K562 (cell line): ENCODE measurements at places on chromosomes 1 and 21. TPM values are rescaled to one million over a fixed set of nuclear protein-coding genes. Genes with fewer than 3 reads are reported as not detected.

The SH3BGR gene
- 14.8 and 17.5 TPM in 2 replicates for total RNA-seq

The SLC16A4 gene
- total RNA-seq, result 0.07 and 0.29 TPM in 2 replicates

The SYTL1 gene
- 6.0 and 9.3 TPM in 2 replicates for total RNA-seq

The GJB5 gene
- not detected in 2 replicates for total RNA-seq

The CFHR1 gene
- total RNA-seq, result 0.18 TPM in 1 of 2 replicates, not detected in the other

The IVL gene
- total RNA-seq, result not detected in 2 replicates

DNA sequence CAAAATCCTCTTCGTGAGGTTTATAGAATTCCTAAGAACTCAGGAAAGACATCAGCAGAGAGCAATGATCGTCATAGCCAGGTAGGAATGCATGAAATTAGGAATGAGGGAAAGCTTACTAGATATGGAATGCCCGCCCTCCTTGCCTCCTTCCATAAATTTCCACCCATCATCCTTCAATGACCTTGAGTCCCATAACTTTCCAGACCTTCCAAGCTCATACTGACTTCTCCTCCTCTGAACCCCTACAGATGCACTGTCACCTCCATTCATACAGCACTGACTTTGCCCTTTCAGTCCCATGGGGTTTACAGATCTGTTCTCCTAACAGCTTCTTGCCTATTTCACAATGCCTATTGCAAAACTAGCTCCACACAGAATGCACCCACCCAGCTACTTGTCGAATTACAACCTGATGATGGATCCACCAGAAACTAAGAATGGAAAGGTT lies 23.8 kb upstream of the PPP1R15B start:
- DNase-seq, result no peak

DNA sequence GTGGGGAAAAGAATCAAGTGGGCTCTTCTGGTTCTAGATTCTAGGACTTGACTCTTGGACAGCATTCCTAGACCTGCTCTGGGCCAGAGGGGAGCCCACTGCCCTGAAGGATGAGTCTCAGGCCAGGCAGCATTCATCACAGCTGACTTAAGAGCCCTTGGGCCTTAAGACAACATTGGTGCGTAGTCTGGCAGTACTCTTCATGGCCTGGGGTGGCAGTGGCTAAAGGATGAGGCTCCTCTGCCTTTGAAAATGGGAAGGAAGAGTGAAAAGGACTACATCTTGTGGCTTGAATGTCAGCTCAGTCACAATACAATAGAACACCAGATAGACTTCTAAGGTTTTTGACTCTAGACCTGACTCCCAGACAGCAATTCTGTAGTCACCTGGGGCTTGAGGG lies 1415.1 kb upstream of the PRMT6 start:
- DNase-seq, result no peak

DNA sequence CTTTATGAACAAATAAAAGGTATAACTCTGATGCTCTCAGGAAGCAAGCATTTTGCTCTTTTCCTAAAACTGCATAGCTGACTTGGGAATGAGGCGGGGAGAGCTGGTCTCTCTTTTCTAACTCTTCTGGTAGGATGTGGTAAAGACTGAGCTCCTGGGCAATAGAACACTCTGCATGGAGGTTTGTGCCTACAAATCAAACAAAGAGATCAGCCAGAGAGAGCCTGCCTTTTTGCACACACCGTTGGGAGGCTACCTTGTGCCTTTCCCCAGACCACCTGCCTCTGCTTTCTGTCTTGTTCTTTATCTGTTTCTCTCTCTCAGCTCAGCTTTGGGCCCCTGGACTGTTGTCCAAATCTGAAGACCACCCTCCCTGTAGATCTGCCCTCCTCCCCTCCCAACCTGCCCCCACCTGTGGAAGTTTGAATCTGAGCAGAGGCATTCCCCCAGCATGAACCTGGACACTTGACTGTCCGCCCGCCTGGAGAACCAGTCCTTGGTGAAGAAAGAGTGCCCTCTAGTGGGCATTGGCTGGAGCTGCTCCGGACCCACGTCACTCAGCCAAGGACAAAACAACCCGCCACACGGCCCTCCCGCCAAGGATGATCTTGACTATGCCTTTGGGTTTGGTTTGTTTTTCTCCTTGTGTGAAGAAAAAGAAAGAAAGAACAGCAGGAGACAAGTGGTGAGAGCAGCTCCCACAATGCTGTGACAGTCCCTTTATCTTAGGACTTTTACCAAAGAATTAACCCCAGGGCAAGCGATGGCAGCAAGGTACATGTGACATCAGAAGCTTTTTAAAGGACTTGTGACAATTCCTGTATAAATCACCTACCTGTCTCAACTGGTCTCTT lies 228.2 kb downstream of the PBX1 start:
- DNase-seq, result peak; percentile 89

DNA sequence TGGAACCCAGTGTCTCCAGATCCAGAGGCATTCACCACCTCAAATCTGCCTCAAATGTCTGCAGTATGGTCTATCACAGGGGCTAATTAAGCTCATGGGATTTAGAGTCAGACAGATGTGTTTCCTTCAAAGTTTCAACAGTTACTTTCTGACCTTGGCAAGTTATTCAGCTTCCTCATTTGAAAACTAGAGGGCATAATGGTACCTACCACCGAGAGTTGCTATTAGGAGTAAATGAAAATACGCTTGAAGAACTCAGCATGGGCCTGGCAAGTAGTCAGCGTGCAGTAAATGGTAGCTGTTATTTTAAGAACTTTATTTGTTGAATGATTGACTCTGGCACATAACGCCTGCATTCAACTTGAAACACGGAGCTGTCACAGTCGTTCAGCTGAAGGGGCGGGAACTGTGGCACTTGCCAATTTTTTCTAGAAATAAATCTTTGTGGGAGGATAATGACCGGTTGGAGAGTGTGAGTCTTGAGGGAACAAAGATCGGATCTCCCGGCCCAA lies 1.2 kb upstream of the CAP1 start:
- no peak for DNase-seq

DNA sequence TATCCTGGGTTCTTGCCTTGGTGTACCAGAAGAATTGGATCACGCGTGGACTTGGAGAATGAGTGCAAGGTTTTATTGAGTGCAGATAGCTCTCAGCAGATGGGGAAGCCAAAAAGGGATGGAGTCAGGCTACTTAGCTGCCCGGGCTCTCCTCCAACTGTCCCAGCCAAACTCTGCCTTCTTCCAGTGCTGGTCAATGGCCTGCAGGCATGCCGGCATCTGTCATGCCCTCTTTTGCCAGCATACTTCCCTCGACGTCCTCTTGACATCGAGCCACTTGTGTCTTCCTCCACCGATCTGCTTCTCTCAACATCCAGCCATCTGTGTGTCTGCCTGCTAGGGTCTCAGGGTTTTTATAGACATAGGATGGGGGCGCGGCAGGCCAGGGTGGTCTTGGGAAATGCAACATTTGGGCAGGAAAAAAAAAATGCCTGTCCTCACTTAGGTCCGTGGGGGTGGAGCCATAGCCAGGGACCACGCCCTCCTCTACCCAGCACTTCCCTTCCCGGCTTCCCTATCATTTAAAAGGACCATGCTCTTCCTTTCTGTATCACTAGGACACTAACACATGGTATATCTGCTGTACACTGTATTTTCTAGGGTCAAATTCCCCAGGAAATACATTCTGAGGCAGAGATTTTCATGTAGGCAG lies 47.0 kb upstream of the BCAR3 start:
- DNase-seq, result no peak

DNA sequence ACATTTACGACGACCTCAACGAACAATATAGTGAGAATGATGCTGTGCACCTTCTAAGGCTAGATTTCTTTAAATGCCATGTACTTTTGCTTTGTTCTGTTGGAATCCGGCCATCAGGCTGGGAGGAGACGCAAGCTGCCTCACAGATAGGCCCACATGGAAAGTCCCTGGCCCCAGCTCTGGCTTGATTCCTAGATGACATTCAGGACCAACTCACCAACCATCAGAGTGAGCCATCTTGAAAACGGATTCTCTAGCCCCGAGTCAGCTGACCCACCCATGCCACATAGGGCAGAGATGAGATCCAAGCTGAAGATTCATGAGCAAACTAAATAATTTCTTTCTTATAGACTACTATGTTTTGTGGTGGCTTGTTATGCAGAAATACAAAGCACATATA lies 164.4 kb downstream of the ZNF281 start:
- peak; percentile 36 for DNase-seq

DNA sequence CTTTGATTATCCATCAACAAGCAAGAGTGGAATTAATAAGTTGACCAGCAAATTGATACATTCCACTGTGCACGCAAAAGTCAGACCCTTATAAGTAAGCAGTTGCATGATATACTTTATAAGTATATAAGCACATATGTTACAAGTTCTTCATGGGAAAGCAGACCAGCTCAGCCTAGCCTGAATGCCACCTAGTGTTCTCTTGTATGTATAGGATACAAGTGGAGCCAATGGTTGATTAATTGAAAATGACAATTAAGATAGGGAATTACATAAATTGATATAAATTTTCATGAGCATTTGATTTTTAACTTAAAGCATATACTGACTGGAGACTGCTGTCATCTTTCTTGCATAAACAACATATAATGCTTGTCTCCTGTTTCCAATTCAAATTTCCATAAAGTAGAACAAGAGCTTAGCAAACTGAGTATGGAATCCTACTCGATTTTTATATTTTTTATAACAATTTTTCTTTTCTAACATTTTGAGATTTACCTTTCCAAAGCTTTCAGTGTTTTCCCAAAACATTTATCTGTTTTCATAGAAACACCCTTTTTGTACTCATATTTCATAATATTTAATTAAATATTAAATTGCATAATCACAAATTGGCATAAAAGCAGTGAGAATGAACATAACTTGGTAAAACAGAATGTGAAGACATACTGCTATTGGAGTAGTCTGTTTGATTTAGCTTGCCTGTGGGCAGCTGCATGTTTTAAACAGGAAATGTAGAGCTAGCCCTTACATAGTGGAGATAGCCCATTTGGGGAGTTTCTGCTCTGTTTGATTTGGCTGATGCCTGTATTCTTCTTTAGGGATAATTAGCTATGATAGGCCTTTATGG lies 62.8 kb downstream of the MAGI3 start:
- peak; percentile 20 for DNase-seq
